ENCODE measurements at places on chromosomes 7 and 10.

- no peak for DNase-seq
Measured at GRCh38 chr7:6641305-6642035, 4.4 kb downstream of the ZNF316 start.

- DNase-seq: no peak
Measured at GRCh38 chr7:44104860-44105771, 971 bp downstream of the AEBP1 start.

DNA sequence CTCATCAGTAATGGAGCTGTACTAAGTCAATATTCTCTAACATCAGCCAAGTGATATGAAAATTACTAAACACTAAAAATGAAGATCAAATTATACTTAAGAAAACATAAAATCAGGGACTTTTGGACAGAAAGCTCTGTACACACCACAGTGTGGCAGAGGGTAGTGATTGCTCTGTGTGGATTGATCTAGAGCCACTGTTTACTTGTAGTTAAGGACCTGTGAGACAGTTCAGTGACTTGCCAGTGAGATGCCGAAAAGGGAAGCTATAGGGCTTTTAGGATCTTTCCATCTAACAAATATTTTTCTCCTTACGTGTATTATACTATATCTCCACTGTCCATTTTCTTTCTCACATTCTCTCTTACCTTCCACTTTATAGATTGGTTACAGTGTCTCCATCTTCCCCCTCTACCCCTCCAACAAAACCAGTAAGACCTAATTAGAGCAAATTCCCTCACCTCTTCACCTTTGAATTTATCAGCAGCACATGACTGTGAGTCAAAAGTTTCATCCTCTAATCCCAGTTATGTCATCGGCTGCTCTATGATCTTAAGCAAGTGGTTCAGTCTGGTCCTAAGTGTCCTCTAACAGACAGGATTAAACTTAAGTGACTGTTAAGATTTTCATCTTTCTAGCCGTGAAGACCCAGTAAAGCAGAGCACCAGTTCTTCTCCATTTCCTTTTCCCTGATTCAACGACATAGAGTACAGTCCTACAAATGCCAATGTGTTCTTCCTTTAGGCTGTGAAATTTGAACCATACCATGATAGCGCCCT, 6.9 kb downstream of the PIK3CG start:
- DNase-seq: no peak

- DNase-seq: no peak
Measured at GRCh38 chr10:8121201-8121890, 66.9 kb downstream of the GATA3 start.

GRCh38 chr7:69934144-69934903, 336.0 kb downstream of the AUTS2 start:
- DNase-seq: no peak

DNA sequence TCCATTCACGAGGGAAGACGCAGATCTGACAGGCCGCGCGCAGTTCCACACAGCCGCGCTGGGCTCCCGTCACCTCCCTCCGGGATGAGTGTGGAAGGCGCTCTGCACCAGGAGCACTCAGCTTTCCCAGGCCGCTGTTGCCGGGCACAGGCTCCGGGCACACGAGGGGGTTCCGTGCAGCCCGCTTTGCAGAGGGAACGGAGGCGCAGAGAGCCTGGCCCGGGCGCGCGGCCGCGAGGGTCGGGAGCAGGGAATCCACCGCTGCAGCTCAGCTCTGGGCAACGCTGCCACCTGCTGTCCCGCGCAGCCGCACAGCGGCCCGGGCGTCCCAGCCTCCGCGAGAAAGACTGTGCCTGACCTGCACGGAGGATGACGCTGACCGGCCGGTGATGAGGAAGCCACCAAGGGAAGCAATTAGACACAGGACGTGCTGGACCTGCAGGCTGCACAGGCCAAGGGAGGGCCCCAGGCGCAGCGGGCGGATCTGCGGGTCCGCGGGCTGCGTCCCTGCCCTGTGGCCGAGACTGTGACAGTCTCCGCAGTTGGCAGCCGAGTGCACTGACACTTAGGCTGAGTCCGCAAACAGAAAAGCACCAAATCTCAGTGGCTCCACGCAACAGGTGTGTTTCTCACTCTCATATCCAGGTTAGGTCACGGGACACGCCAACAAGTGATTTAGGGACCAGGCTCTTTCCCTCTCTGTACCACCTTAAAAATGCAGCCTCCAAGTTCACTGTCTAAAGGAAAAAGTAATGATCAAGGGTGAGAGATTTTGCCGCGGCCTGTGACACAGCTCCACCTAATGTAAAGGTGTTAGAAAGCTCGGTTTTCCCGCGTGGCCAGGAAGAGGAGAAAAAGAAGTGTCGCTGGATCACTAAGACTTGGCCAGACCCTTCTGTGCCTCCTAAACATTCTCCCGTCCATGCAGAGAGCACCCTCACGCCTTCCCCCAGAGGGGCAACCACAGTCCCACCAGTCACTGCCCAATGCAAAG, 94.5 kb downstream of the SEC61G start:
- no peak for DNase-seq

- no peak for DNase-seq
Measured at GRCh38 chr7:137984181-137985041, 17.5 kb downstream of the CREB3L2 start.

DNA sequence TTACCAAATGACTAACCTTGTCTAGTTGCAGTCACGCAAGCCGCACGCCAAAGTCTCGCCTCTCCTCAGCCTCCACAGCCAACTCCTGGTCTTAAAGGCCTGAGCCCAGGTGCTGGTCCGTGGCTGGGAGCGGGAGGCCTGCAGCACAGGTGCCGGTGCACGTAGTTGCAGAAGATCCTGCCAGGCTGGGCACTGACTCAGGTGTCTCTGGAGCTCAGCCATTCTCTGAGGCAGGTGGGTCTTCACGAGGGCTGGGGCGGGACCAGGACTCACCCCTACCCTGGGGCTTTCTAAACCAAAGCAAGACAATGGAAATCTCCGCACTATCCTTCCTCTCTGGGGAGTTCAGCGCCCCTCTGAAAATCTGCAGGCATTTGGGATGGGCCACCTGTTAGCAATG, 216.4 kb downstream of the MLLT10 start:
- no peak for DNase-seq

GRCh38 chr7:21911341-21911875, 34.3 kb downstream of the CDCA7L start:
- DNase-seq: no peak

- no peak for DNase-seq
Measured at GRCh38 chr10:133306941-133307379, 1.7 kb downstream of the TUBGCP2 start.

GRCh38 chr7:27156508-27156898, at the start of gene HOXA7:
Gene HOXA7, minus strand, starts transcription at chr7:27156675. Its CDS starts 130 bp downstream, at chr7:27156545.
- DNase-seq: no peak

DNA sequence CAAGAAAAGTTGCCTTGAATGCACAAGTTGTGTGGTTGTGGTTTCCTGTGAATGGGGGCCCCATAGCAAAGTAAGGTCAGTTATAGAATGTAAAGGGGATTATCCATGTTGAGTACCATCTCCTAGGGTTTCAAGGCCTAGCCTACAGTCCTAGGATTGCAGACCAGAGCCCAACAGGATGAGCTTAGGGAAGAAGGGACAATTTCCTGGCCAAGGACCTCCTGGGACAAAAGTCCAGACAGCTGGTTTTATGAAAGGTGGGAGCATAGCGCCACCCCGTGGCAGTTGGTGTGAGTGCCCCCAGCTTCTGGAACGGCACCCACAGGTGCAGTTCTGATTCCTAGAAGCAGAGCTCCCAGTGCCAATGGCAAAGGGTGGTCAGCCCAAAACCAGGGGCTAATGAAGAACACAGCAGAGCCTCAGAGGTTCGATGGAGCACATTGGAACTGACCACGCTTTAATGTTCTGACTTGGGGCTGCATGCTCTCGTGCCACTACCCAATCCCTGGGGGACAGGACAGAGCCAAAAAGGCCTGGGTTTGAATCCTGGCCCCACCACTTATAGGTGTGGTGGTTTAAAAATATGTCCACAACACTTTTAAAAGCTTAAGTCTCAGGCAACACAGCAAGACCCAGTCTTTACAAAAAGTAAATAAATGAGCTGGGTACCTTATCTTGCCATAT, 25.8 kb upstream of the TMEM120A start:
- DNase-seq: peak; percentile 73

GRCh38 chr10:104456802-104457542, 103.3 kb downstream of the CFAP58 start:
- no peak for DNase-seq

- no peak for DNase-seq
Measured at GRCh38 chr7:11709196-11709595, 122.8 kb downstream of the THSD7A start.
